ENCODE measurements at places on chromosomes 4 and X. TPM values are rescaled to one million over a fixed set of nuclear protein-coding genes. Genes with fewer than 3 reads are reported as not detected.

Gene LIMCH1
- 294 TPM for total RNA-seq

Gene ABLIM2
- 24.9 TPM for total RNA-seq

GRCh38 chrX:45769761-45770582 is 569.3 kb upstream of the DIPK2B start:
- peak; percentile 57 for DNase-seq

DNA sequence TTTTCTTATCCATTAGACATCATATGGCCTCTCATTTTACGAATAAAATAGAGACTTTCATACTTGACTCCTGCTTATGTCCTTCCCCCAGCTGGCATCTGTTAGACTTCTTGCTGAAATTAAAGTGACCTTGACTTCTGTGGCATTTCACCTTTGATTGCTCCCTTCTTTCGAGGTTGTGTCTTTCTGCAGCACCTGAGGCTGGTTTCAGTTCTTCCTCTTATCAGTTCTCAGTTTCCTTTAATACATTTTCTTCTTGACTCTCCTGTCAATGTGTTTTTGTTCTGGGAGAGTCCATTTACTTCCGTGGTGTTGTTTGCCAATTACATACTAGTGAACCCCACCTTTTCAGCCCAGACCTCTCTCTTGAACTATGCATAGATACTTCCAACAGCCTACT is 81.6 kb downstream of the RBPJ start:
- DNase-seq: no peak

DNA sequence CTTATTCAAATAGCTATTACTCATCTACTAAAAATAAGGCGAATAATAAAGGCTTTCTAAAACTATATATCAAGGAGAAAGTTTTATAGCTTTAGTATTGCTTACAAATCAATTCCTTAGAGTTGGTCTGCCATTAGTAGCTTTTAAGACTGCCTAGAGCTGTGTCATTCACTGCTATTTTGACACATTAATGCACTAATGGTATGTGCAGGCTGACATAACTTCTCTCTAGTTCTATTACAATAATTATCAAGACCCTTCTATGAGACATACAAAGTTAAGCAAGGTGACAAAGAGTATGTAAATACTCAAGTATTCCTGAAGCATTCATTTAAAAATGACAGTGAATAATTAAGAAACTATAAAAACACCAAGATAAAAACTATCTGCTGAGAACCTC is 625.3 kb downstream of the STPG2 start:
- no peak for DNase-seq

DNA sequence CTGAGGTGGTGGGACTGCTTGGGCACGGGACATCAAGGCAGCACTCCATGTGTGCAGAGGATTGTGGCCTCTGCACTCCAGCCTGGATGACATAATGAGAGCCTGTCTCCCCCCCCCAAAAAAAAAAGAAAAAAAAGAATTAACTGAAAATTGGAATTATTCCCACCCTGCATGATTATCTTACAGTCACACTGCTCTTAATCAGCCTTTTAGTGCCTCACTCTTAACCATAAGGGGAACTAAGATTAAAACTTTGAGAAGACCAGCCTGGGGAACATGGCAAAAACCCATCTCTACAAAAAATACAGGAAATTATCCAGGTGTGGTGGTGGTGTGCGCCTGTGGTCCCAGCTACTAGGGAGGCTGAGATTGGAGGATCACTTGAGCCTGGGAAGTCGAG is 94.6 kb downstream of the UBE2K start:
- DNase-seq: no peak

DNA sequence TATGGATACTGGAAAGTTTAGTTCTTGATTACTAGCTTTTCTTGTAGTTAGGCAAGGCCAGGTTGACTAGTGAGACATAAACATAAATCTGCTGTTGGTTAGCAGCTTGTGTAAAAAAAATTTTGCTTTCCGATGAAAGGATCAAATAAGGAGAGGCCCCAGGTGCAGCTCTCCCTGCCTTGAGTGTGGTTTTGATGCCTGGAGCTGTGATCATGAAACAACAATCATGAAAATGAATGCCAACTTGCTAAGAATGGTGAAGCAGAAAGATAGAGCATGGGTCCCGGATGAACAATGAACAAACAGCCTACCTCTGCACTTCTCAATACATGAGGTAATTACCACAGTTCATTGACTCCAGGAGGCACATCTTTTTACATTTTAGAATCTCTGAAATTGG is 14.4 kb upstream of the SYP start:
- DNase-seq: no peak

Gene CCKAR
- total RNA-seq: not detected

Gene SLC4A4
- total RNA-seq: 20.3 TPM

DNA sequence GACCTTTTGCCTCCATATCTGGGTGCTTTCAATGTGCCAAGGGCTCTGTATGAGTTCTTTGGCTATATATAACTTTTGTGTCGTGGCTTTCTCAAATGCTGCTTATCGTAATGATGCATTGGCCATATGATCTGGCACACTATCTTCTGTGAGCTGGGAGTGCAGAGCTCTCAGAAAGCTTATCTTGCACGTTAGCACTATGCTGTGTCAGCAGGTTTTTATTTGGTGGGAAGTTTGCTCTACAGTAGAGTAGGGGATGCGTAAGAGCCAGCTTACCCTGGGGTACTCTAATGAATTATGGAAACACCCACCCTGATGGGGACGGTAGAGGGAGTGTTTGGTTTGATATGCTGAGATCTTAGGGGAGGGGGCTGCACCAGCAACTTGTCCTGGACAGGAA is 119.6 kb downstream of the FAAH2 start:
- no peak for DNase-seq

Gene TLR1
- total RNA-seq: 4.3 TPM

GRCh38 chr4:84691170-84691691 is 108.3 kb downstream of the CDS1 start:
- no peak for DNase-seq

Gene IL2RG
- 2.8 TPM for total RNA-seq

DNA sequence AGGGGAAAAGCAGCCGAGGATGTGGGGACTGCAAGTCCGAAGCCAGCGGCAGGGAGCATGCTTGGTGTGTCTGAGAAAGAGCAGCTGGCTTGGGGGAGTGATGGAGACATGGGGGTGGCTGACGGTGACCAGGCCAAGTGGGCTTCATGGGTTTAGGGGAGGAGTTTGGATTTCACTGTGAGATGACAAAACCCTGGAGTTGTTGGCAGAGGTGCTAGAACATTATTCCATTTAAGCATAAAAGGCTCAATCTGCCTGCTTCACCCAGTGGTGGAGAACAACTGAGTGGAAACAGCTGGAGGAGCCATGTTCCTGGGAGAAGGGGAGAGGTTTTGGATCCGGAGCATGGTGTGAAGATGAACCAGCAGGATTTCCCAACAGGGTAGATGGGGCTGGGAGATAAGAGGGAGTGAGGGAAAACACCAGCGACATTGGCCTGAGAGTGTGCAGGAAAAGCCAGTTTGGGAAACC is 318.0 kb upstream of the TAPT1 start:
- DNase-seq: peak; percentile 70

DNA sequence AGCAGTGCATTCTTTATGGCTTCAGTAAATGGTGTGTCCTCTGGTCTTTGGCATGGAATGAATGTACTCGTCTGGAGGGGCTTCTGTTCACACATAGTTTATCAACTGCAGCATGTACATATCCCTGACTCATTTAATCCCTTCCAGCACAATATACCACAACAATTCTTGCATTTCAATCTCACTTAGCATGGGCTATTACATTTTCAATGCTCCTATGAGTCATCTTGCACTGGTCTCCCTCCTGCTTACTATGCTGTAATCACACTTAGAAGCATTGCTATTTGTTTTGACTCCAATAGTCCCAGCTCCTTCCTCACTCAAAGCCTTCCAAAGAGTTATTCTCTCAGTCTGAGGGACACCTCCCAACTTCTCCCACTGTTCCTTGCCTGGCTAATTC is 180.9 kb upstream of the NUDT10 start:
- no peak for DNase-seq

- no peak for DNase-seq
Observed at GRCh38 chr4:123485601-123486000, 89.0 kb downstream of the SPRY1 start.

Gene MAPK10
- total RNA-seq: 4.1 TPM

- no peak for DNase-seq
Observed at GRCh38 chr4:14848229-14848628, 154.1 kb upstream of the CPEB2 start.

DNA sequence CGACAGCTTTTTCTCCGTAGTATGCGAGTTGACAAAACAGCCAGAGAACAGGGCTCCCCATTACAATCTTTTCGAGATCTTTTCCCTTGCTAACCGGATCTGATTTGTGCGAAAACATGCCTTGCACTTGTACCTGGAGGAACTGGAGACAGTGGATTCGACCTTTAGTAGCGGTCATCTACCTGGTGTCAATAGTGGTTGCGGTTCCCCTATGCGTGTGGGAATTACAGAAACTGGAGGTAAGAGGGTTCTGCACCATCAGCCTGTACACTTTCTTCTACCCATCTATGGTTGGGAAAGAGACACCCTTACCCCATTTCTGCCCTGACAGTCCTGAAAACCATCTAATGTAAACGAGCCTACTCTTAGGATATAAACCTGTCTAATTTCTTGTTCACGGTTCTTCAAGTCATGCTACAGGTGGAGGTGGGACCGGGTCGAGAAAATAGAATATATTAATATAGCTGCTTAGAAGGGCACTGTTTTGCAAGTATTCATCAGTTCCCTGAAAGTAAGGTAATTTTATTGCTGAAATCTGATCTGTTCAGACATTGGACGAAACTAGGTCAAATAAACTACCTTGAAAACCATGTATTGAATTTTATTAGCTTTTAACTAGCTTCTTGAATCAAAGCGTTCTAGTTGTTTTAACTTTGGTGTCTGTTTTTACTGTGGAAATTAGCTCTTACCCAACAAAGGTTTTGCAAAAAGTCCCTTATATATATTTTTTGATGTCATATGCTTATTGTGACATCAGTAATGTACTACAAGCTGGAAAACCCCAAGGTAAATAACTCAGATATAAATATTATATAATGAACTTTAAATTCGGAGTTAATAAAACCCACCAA is 869 bp downstream of the TMEM184C start:
- DNase-seq: no peak

GRCh38 chr4:1463088-1463926 is 57.1 kb upstream of the NKX1-1 start:
- DNase-seq: peak; percentile 53

DNA sequence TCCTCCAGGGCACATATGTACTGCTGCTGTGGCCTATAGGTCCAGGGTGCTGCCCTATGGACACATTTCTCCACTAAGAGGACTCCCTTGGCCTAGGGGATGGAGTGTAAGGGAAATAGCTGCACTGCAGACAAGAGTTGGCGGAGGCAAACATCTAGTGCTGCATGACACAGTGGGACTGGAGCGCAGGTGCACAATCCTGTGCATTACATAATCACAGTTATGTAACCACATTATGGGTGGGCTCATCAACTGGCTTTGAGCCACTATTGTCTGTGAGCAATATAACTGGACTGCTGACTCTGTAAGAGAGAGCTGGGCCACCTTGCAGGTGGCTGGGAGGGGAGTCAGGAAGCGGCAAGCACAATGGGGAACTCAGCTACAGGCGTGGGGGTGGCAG is 3.2 kb upstream of the TIGD2 start:
- no peak for DNase-seq

- no peak for DNase-seq
Observed at GRCh38 chr4:173891072-173891471, 361.0 kb upstream of the HAND2 start.

DNA sequence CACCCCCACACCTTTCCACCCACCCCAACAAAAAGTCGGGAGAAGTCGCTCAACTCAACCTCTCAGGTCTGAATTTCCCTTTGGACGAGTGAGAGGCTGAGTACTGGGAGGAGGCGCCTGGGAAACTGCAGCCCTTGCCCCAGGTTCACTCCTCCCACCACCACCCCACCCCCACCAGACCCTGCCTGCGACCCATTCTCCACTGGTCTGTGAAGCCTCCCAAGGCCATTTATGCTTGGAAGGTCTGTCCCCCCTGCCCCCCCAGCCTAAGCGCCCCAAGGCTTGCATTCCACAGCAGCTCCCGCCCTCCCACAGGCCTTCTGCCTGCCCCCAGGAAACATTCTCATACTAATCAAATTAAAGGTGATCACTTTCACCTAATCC is 27.2 kb downstream of the ELF4 start:
- no peak for DNase-seq

DNA sequence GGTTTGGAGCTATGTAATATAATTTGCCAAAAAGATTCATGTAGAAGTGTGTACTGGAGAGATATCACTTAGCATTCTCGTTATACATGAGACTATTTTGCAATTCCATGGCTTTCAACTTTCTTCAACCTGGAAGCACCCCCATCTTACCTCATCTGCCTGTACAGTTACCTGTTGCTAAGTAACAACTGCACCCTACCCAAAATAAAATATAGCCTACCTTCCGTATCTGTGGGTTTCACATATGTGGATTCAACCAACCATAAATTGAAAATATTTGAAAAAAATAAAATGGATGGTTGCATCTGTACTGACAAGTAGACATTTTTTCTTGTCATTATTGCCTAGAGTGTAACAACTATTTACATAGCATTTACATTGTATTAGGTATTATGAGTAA is 278.3 kb downstream of the PPP1R2C start:
- DNase-seq: no peak

Gene GIMD1
- not detected for total RNA-seq

Gene IL13RA1
- 19.7 TPM for total RNA-seq

Gene NUDT9
- 30.2 TPM for total RNA-seq

- no peak for DNase-seq
Observed at GRCh38 chr4:103892586-103892985, 172.8 kb upstream of the TACR3 start.

Gene PPP4R3C
- not detected for total RNA-seq

GRCh38 chr4:71526637-71527406 is 188.0 kb downstream of the SLC4A4 start:
- DNase-seq: no peak

Gene FGG
- not detected for total RNA-seq

Gene CT45A2
- not detected for total RNA-seq

GRCh38 chrX:119236623-119237561 is 807 bp downstream of the PGRMC1 start:
- DNase-seq: no peak

Gene FAM9C
- 0.38 TPM for total RNA-seq

- no peak for DNase-seq
Observed at GRCh38 chr4:125728568-125728967, 413.8 kb downstream of the FAT4 start.

Gene SEC24D
- total RNA-seq: 12.2 TPM

- no peak for DNase-seq
Observed at GRCh38 chrX:70301716-70302115, 11.8 kb downstream of the KIF4A start.

Gene SSX1
- total RNA-seq: not detected

DNA sequence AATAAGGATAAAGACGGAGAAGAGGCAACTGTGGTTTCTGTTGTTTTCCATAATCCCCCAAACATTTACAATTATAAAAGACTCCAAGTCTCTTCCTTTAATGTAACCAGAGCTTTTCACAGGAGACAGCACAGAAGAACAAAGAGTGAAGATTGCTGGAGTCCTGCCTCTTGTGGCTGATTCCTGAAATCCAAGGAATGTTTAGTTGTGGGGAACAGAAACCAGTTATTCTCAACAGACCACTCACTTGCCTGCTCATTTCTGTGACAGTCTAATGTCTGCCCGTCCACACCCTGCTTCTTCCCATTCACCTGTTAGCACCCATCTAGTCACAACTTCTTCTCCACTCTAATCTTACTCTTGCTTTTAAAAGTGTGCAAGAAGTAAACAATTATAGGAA is 12.1 kb downstream of the TEX13B start:
- DNase-seq: no peak

Gene ATP1B4
- total RNA-seq: not detected

Gene ACOT9
- total RNA-seq: 50.1 TPM

- DNase-seq: no peak
Observed at GRCh38 chr4:147560625-147561024, 56.6 kb upstream of the TMEM184C start.
